Activated T-cell treated with anti-CD3 and anti-CD28 coated beads, Interleukin-2, amount 50 U/mL, for 72 hours (primary cell): ENCODE measurements at places on chromosomes 3 and 15.
A peak's percentile ranks its signal among the peaks of the same experiment; 100 is the strongest.

- DNase-seq = peak; percentile 30
Observed at GRCh38 chr3:72481542-72481941, 366.7 kb downstream of the SHQ1 start.

DNA sequence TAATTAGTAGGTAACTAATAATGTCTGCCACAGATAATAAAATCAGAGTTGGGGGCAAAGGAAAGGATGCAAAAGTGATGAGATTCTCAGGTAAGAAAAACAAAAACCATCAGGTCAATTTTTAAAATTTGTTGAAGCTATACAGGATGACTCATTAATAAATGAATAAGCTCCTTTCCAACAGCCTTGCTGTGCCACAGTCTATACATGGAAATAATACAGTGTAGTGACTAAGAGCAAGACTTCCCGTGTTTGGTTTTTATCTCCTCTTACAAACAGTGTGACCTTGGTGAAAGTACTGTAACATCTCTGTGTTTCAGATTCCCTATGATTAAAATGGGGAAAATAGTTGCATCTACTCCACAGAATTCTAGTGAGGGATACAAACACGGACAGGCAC lies 331.6 kb downstream of the PYDC2 start:
- DNase-seq = no peak

DNA sequence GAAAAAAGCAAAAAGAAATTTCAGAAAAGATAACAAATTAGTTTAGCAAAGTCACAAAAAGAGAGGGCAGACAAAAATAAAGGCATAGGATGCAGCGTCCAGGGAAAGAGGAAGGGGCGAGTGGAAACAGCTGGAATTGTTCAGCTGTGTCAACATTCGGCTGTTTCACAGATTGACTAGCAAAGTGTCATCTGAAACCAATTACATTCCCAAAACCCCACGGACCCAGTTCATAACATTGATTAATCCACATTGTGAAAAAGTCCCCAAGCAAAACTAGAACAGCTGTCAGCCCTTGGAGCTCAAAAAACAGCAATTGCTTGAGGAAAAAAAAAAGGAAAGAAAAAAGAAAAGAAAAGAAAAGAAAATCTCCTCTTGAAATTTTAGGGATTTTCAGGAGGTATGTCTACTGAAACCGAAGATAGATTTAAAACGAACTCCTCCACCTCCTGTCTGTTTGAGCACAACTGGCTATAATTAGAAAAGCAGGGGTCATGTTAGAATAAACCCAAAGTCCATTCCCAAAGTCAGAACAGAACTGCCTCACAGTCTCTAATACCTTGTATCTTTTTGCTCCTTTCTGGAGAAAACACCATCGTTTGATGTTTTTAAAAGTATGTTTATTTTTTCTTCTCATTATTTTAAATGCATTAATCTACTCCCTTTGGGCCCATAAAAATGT lies 159.6 kb downstream of the RORA start:
- DNase-seq = no peak

DNA sequence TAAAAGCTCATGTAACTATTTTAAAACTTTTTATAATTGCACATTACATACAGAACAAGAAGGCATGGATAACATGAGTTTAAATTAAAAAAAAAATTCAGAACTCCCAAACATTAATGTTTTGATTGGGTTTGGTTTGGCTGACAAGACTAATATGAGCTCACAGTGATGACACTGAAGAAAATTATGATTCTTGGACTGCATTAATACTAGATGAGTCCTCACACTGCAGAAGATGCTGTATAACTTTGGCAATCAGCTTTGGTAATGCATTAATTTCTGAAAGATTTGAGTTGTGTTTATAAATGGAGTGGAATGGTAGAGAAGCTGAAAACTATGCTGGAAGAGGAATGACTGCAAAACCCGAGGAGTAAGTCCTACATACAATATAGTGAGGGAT lies 358.9 kb downstream of the PLCL2 start:
- DNase-seq = no peak

DNA sequence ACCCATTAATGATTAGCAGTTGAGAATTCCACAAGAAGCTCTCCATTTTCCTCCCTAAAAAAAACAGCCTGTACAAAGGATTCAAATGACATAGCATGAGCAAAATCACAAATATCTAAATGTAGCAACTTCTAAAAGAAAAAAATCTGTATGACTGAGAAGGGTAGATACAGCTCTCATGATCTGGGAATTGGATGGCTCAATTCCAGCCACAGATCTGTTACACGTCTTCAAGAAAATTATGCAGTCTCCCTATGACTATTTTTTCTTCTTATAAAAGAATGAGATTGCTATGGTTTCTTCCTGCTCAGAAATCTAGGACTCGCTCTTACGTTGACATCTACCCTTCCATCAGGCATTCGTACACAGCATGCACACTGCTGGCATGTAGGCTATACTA lies 71.5 kb downstream of the PLCH1 start:
- no peak for DNase-seq

DNA sequence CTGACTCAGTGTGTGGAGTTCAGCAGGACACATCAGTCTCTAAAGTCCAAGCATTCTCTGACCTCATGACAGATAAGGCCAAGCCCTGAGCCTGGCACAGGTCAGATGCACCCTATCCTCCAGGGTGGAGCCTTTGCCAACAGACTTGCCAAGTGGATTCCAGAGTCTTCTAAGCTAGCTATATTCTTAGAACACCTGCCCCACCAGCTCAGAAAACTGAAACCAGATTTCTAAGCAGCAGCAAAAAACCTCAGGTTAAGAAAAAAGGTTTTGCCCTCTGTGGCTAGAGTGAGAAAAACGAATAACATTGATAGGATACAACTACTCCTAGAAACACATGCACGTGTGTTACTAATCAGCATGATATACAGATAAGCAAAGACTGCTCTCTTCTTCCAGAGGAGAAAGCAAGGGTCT lies 11.6 kb downstream of the RMDN3 start:
- no peak for DNase-seq

GRCh38 chr3:115139072-115139471 lies 8.0 kb downstream of the ZBTB20 start:
- DNase-seq = no peak

- no peak for DNase-seq
Observed at GRCh38 chr3:12400616-12401194, 83.6 kb upstream of the TSEN2 start.

- no peak for DNase-seq
Observed at GRCh38 chr15:85762756-85763127, 32.0 kb downstream of the KLHL25 start.

- no peak for DNase-seq
Observed at GRCh38 chr15:74428442-74428787, 5.3 kb downstream of the SEMA7A start.

DNA sequence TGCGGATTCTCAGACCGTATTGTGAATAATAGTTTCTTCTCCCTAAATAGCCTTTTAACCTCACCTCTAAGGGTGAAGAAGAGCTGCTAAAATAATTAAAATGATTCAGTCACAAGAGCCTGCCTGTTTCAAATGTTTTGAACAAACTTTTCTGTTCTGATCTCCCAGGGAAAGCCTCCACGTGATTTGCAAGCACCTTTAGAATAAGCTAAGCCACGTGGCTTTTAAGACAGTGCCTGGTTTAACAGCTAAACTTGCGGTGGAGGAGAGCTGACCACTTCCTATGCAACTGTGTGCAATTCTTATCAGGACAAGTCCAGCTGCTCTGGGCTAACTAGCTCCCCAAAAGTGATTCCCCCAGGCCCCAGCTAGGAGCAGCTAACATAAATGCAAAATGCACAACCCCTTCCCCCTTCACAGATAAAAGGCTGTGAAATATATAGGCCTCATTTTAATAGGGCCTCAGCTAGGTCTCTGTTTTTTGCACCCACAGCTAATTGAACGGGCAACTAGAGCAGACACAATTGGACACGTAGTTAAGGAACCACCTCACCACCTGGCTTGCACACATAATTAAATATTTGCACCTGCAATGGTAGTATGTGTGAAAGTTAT lies 401.2 kb upstream of the NR2F2 start:
- no peak for DNase-seq

DNA sequence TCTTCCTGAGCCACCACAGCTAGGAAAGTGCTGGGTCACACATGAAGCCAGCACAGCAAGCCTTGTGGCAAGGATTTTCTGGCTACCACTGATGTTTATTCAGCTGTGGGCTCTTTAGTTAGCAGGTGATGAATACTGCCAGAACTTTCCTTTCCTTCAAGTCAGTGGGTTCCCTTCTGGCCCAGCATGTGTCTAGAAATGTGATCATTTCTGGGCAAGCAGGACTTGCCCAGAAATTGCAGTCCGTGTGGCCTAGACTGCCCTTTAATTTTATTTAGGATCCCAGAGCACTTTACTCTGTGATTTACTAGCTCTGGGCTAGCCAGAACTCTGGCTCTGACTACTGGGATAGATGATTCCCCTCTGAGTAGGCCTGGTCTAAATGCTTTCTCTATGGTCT lies 397.5 kb downstream of the ZIC4 start:
- DNase-seq = no peak

GRCh38 chr3:113055201-113055600 lies 64.4 kb downstream of the GTPBP8 start:
- DNase-seq = no peak

DNA sequence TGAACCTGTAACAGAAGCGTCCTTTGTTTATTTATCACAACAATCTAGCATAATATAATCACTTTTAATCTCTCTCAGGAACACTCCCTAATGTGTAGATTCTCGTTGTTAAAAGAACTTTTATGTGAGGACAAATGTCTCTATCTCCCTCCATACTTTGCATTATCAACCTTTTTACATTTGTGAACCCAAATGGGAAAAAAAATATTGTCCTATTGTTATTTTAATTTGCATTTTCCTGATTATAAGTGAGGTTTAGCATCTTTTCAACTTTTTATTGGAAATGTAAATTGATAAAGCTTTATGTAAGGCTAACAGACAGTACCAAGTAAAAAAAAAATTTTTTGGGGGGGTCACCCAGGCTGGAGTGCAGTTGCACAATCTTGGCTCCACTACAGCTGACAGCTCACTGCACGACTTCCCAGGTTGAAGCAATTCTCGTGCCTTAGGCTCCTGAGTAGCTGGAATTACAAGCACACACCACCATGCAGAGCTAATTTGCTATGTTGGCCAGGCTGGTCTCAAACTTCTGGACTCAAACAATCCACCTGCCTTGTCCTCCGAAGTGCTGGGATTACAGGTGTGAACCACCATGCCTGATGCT lies 33.0 kb upstream of the DENND4A start:
- DNase-seq = no peak

GRCh38 chr3:12454816-12455121 lies 29.5 kb upstream of the TSEN2 start:
- DNase-seq = no peak

DNA sequence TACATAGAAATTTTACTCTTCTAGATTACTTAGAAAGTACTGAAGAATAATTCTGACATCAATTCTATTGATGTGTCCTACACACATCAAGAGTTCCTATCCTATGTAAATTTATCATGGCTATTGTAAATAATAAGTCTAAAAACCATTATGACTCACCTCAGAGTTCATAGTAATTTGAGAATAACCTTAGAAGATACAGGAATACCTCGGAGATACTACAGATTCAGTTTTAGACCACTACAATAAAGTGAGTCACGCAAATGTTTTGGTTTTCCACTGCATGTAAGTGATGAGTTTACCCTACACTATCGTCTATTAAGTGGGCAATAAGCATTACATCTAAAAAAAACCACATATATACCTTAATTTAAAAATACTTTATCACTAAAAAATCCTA lies 74.8 kb downstream of the NR1I2 start:
- DNase-seq = no peak

- DNase-seq = no peak
Observed at GRCh38 chr15:92900731-92901071, 577 bp downstream of the CHD2 start.

DNA sequence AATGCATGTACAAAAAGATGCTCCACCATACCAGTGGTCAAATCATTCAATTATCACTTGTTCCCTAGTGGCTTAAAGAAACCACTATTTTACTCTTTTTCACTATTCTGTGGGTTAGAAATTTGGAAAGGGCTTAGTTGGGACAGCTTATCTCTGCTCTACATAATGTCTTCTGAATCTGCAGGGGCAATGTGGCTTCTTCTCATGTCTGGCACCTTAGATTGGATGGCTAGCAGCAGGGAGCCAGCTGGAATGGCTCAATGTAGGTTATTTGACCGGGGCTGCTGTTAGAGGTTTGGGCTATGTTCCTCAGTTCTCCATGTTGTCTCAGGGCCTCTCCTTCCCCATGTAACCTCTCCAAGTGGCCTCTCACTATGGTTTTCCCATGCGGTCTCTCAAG lies 57.5 kb upstream of the EPHB1 start:
- DNase-seq = no peak

DNA sequence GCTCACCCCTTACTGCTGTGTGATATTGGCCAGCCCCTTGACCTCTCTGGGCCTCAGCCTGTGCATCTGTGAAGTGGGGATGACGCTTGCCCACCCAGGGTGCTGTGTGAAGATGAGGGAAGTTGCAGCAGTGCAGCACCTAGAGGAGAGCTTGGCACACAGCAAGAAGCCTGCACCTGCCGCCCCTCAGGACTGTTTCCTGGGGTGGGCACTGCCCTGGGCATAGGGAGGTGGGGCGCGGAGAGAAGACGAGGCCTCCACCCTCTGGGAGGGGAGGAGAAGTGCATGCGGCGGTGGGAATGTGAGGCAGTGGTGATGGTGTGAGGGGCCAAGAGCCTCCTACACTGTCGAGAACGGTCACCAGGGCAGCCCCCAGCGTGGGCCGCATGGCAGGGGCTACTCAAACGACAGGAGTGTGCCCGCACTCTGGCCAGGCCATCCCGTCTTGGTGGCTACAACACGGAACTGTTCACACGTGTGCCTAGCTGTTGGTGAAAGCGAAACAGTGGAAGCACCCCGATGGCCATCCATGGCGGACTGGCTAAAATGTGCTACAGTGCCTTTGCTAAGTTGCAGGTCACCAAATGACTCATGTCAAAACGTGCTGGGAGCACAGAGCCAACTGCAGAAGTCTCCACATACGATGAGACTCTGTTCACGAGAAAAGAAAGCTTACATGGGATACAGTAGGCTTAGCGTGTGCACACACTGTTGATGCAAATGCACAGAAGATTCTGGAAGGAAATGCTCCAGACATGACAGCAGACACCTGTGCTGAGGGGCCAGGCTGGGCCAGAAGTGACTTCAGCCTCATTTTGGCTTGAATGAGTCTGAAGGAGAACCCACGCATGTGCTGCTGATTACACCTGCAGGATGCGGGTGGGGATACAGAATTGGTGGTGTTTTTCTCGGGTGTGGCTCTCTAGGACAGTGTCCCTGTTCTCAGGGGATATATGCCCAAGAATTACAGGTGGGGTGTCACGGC lies 40.4 kb upstream of the IQSEC1 start:
- DNase-seq = no peak
